Naive thymus-derived CD4-positive, alpha-beta T cell (primary cell): ENCODE measurements at places on chromosomes 4 and X.

- no peak for DNase-seq
Measured at GRCh38 chr4:177482367-177482766, 40.1 kb upstream of the AGA start.

- DNase-seq = no peak
Measured at GRCh38 chr4:153535772-153536513, 69.8 kb downstream of the TMEM131L start.

DNA sequence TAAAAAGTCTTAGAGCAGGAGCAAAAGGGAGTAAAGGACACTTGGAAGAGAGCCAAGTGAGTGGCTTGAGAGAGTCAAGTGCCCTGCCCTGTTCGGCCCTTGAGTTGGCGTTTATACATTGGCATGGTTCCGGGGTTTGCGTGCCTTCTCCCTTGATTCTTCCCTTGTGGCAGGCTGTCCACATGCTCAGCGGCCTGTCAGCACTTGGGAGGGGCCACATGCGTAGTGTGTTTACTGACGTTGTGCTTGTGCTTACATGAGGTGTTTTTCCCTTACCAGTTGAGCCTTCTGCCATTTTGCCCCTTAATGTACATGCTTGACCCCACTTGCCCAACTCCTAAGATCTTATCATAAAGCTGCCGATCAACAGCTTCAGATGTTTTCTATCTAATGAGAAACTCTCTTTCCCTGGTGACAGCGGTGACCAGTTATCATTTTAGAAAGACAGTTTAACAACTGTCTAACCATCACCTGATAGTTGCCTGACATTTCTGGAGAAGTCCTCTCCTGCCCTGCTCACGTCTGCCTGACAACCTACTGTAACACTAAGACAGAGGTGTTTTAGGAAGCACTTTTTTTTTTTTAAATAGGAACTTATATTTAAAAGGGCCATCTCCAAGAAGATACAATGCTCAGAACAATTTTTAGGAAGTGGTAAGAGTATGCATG, 49.5 kb upstream of the GC start:
- DNase-seq = no peak

DNA sequence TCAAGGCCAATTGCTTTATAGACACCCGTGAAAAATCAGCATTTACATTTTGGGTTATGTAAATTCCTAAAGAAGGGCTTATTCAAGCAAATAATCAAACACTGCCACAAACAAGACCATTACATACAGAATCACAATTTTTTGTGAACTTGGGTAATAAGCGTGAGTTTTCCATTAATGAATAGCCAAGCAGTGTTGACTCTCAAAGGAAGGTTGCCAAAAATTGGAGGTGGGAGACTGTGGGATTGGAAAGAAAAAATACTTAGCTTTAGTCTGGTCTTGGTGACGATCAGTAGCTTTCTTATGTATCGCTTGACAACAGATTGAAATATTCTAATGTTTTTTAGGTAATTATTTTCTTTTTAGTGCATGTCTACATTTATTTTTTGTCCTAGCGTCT, 20.9 kb downstream of the LRRC66 start:
- DNase-seq = no peak

DNA sequence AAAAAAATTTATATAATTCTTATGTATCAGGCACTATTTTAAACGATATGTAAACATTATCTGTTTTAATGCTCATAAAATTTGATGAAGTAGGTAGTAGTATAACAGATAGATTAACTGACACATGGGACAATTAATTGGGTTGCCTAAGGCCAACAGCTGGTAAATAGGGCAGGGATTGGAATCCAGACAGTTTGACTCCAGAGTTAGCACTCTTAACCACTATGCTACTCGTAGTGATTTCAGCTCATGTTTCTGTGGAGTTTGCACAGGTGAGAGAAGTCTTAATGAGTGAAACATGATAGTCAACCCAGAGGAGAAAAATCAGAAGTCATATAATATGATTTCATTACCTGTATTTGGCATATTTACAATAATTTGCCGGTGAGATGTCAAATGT, 126.0 kb upstream of the WDFY3 start:
- no peak for DNase-seq

DNA sequence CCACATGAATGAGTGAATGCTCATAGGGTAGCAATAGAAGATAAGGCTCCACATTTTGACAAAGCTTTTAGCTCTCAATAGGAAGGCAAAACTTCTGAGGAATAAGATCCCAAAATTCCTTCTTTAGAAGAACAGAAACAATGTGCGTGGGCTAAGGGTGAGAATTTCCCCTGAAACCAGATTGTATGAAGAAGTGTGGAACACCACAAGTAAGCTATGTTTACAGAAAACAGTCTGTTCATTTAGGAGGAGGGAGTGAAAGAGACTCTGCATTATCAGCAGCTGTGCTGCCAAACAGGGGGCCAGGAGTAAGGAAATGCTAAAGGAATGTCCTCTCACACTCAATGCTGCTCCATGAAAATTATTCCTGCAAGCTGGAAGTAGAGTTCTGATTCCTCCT, 851.6 kb downstream of the CENPC start:
- no peak for DNase-seq
